ENCODE measurements at places on chromosomes 11 and 22.

GRCh38 chr11:68117853-68118470, 3.2 kb downstream of the CHKA start:
- no peak for DNase-seq

DNA sequence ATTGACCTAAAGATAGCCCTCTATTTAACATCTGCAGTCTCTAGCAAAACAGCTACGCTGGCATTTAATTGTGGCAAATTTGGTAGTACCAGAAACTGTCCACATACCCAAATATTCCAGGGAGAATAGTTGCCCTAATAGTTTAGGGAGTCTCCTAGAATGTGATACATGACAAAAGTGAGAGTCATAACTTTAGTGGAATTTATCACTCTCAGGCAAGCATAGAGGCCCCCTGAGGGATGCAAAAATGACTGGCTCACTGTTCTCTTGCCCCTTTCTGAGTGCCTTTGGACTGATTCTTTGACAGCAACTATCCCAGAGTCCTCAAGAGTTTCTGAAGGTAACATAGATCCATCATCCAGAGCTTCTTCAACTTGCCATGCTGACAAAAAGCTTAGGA, 2.3 kb upstream of the OR51B4 start:
- no peak for DNase-seq

DNA sequence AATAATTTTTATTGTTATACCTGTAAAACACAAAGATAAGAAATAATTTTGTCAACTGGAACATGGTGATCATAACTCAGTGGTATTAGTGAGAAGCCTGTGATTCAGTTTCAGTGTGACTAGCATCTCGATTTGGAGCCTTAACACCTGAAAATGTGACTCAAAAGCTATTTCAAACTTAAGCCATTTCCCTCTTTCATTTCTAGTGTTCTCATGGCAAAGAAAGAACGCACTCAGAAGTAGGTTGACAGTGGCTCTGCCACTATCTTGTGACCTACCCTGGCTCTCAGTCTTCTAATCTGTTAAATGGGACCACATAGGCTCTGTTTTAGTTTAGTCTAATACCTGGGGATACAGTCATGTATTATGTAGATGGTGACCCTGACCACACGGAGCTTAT, 62.7 kb downstream of the ISX start:
- no peak for DNase-seq

- no peak for DNase-seq
These were observed 44.4 kb upstream of the ST14 start for GRCh38 chr11:130115218-130115617.

GRCh38 chr22:48952256-48953102, 875.2 kb downstream of the BRD1 start:
- no peak for DNase-seq

Measured in Right ventricle myocardium superior (tissue), 1 donor.